ENCODE measurements at places on chromosomes 16 and 17. TPM values are rescaled to one million over a fixed set of nuclear protein-coding genes. Genes with fewer than 3 reads are reported as not detected.
A peak's percentile ranks its signal among the peaks of the same experiment; 100 is the strongest.

GRCh38 chr17:33811004-33811760 is 443.9 kb upstream of the CCL2 start:
- no peak for DNase-seq

DNA sequence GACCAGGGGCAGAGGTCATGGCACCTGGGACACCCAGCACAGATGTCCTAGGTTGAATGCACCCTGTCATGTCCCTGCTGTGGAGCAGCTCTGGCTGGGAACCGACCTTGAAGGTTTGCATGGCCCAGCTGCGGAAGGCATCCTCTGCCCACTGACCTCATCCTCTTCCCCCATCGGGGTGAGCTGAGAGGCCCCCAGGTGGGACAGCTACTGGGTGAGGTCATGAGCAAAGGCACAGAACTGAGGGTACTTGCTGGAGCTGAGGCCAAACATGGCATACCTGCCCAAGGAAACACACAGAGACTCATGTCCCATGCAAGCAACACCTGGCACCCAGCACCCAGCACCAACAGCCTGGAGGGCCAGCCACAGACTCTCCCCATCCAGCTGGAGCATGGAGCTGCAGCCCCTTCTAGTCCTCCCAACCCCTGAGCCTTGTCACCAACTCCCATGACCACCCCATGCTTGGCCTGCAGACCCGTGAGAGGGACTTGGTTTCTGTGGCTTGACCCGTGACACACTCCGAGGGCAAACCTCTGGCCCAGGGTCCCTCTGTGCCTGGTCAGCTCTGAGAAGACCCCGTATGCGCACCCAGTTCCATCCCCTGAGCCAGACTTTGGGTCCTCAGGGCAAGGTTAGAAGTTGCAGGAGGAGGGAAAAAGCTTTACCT is 33.1 kb downstream of the LGALS9 start:
- no peak for DNase-seq

Gene FZD2
- total RNA-seq = 2.6 TPM

DNA sequence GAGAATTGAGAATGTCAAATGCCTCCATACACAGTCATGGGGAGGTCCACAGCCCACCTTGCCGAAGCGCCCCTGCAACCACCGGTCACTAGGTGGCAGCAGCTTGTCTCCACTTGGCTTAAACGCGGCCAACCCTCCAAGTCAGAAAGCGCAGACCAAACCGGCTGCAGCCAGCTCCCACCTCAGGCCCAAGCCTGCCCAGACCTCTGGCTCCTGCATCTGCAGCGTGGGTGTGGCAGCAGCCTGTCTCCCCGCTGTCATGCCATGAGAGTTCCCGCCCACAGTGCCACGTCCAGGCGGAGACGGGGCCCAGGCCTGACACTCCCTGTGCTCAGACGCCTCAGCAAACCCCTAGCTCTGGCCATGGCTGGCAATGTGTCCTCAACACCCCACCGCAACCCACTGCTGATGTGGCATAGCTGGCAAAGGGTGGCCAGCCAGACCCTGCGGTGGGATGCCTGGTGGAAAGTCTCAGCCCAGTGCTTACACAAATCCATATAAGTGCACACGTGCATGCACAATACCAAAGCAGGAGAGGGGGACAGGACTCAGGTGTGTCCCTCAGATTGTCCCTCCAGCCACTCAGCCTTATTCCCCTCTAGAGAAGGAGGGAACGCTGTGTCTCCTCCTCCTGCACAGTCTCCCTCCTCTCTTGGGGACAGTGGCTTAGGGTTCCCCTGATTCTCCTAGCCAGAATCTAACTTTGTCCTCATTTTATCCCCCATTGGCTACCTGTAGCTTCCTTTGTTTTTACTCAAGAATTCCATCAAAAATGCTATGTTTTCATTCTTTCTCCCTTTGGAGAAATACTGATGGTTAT is 10.9 kb downstream of the COPZ2 start:
- DNase-seq = peak; percentile 90

DNA sequence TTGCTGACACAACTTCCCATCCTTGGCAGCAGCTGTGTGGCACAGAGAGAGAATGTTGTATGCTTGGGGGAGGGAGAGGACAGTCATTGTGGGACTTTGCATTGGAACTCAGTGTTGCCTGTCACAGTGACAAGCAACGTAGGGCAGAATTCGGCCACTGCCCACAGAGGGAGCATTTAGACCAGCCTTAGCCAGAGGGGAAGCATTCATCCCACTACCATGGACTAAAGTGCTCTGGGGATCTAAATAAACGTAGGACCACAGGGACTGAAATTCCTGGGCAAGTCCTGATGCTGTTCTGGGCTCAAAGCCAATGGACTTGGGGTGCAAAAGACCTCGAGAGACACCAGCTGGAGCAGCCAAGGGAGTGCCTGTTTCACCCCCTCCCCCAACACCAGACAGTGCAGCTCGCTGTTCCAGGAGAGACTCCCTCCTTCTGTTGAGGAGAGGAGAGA is 44.9 kb downstream of the ABCA8 start:
- DNase-seq = peak; percentile 48

DNA sequence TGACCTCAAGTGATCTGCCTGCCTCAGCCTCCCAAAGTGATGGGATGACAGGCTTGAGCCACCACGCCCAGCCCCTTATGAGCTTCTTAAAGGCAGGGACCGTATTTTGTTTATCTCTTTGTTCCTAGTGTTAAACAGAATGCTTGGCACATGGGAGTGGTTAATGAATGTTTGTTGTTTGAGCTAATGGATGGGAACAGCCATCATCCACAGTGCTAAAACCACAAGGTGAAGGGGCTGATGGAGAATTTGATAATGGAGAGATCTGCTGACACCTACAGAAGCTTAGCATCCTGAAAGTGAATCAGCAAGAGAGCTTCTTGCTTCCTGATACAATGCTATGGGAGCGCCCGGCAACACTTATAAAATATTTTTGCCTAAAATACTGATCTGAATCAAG is 8.6 kb upstream of the CDH1 start:
- no peak for DNase-seq

- no peak for DNase-seq
Observed at GRCh38 chr16:50458667-50459495, 89.3 kb upstream of the NKD1 start.

Measured in Right ventricle myocardium superior (tissue), 1 donor.